Airway epithelial cell (primary cell): ENCODE measurements at places on chromosomes 4 and X. TPM values are rescaled to one million over a fixed set of nuclear protein-coding genes. Genes with fewer than 3 reads are reported as not detected.

SUV39H1 gene
- total RNA-seq, result 13.0 and 13.6 TPM in 2 replicates

IQCM gene
- not detected in 2 replicates for total RNA-seq

TMPRSS11A gene
- total RNA-seq, result 1.4 and 1.5 TPM in 2 replicates

PDZD4 gene
- total RNA-seq, result 0.14 TPM in 1 of 2 replicates, not detected in the other

SSX4B gene
- not detected in 2 replicates for total RNA-seq

CLTRN gene
- 0.46 and 0.85 TPM in 2 replicates for total RNA-seq

AR gene
- total RNA-seq, result 0.09 and 0.42 TPM in 2 replicates

MAGEA2B gene
- not detected in 2 replicates for total RNA-seq

PDGFC gene
- 19.8 and 20.6 TPM in 2 replicates for total RNA-seq

USP17L18 gene
- not detected in 2 replicates for total RNA-seq

FAM13A gene
- total RNA-seq, result 11.6 and 17.6 TPM in 2 replicates

CLIC2 gene
- not detected in 2 replicates for total RNA-seq

ASMT gene
- total RNA-seq, result not detected in 2 replicates

GRIA3 gene
- total RNA-seq, result 0.21 and 0.28 TPM in 2 replicates

KCNIP4 gene
- total RNA-seq, result not detected in 2 replicates

GYPA gene
- total RNA-seq, result not detected in 2 replicates

USP17L29 gene
- total RNA-seq, result not detected in 2 replicates

CYLC1 gene
- not detected in 2 replicates for total RNA-seq

RPS6KA3 gene
- 16.8 and 22.0 TPM in 2 replicates for total RNA-seq

NR0B1 gene
- total RNA-seq, result 0.23 TPM in 1 of 2 replicates, not detected in the other

MAGEC1 gene
- total RNA-seq, result not detected in 2 replicates
